Fibroblast of upper back skin (primary cell): ENCODE measurements at places on chromosomes 7 and 10.

DNA sequence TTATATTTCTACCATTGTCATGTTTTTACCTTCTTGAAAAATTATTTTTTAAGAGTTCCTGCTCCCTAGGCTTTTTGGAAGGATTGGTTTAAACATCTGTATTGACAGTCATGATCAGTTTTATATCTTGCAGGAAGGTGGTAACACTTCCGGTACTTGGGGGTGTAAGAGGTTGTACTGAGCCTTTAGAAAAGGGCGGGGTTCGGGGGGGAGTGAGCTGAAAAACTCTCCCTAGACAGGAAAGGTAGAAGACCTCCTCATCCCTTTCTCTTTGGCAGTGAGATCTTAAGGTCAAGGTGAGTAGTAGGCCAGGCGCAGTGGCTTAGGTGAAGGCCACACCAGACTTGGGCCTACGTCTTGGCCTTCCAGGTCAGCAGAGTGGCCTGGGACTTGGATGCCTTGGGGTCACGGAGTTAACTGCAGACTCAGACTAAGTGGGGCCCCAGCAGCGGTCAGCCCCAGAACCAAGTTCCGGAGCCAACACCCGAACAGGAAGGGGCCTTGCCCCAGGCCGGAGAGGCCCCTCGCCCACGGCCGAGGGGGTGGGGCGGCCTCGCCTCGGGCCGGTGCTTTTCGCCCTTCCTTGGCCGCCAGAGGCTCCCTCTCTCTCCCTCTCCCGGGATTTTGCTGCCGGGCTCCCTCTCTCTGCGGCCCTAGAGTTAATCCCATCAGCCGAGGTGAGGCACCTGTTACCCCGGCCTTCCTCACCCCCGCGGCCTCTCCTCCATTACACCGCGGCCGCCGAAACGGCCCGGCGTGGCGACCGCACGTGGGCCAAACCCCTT is at the start of gene PPP1R9A:
TSS of gene PPP1R9A (plus strand) at position 569 of the 785 bp plus-strand sequence. CDS start 2,520 bp downstream, outside the sequence.
- no peak for DNase-seq

DNA sequence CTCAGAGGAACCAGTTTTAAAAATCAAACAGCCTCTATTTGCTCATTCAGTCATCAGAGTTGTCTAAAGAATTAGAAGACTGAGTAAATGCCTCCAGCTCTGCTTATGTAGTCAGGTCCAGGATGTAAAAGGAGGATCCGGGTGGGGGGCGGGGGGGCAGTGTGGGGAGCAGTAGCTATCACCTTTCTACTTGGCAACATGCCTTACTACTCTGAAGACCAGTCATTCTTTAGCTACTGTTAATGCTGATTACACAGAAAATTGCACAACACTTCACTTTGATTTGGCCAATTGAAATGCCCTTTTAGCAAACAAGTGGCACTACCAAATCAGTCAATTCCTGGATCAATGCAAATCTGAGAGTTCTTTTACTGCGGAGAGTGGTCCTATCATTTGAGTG is 164.2 kb downstream of the NXPH1 start:
- no peak for DNase-seq

DNA sequence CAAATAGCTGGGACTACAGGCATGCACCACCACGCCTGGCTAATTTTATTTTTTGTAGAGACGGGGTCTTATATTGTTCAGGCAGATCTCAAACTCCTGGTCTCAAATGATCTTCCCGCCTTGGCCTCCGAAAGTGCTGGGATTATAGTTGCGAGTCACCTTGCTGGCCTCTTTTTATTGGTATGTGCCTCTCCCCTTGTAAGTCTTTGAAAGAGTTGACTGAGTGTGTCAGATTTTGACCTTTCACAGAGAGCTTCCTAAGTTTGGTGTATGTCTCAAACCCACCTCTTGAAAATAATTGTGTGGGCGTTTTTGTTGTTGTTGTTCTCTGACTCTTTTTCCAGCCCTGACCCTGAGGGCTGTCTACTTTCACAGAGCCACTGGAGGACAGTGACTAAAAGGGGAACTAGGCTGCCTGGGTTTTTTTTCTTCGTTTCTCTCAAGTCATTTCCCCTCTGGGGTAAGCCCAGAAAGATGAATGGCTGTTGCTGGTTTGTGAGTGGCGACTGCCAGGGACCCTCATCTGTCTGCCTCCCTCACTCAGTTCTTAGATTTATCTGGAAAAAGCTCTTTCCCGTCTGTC is 262.8 kb downstream of the ZEB1 start:
- DNase-seq: no peak

- DNase-seq: peak; percentile 86
Observed at GRCh38 chr10:48792687-48793096, 108.0 kb downstream of the WDFY4 start.

GRCh38 chr10:35316218-35316967 is 19.9 kb upstream of the CCNY start:
- no peak for DNase-seq

DNA sequence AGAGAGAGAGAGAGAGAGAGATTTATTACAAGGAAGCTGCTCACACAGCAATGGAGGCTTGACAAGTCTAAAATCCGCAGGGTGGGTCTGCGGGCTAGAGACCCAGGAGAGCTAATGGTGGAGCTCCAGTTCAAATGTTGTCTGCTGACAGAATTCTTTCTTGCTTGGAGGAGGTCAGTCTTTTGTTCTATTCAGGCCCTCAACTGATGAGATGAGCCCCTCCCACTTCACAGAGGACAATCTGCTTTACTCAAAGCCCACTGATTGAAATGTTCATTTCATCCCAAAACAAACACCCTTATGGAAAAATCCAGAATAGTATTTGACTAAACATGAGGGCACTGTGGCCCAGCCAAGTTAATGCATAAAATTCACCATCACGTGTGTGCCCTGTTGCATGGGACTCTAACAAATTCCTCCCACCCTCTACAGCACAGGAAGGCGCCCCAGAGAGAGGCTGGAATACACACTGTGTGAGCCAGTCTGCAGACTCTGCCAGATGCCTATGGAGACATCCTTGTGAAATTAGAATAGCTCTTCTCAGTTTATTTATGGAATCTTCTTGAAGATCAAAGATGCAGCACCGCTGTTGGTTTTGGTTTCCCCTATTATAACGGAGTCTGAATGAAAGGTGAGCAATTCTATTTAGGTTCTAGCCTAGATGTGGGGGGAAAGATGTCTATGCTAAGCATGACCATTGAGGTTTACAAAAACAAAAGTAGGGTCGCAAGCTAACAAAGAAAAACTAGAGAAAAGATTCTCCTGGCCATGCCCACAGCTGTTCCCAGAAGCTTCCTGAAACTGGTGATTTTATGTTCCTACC is 123.0 kb upstream of the SFMBT2 start:
- DNase-seq: no peak

DNA sequence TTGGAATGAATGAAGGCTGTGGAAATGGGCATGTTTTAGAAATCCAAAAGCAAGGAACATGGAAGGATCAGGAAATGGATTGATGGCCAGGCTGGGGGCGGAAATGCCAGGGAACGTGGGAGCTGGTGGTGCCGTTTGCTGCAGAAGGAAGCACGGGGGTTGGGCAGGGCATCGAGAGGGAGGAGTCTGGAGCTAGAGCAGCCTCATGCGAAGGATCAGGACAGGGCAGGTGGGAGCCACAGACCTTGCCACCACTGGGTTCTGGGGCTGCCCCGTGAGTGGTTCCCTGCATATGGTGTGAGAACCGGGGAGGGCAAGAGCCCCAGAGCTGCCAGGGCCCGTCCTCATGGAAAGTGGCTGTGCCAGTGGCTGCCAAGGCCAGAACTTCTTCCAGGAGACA is 193.8 kb upstream of the ZNF32 start:
- DNase-seq: no peak

- no peak for DNase-seq
Observed at GRCh38 chr7:148390381-148390780, 200.2 kb upstream of the C7orf33 start.

DNA sequence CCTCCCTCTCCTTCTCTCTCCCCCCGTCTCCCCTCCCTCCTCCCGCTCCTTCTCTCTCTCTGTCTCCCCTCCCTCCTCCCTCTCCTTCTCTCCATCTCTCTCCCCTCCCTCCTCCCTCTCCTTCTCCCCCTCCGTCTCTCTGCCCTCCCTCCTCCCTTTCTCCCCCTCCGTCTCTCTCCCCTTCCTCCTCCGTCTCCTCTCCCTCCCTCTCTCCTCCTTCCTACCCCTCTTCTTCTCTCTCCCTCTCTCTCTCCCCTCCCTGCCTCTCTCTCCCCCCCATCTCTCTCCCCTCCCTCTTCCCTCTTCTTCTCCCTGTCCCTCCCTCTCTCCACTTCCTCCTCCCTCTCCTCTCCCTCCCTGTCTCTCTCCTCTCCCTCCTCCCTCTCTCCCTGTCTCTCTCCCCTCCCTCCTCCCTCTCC is 32.2 kb downstream of the AP5Z1 start:
- DNase-seq: no peak

- no peak for DNase-seq
Observed at GRCh38 chr7:157520249-157520648, 183.4 kb downstream of the DNAJB6 start.

- DNase-seq: no peak
Observed at GRCh38 chr7:2197436-2198155, 35.1 kb downstream of the MAD1L1 start.

DNA sequence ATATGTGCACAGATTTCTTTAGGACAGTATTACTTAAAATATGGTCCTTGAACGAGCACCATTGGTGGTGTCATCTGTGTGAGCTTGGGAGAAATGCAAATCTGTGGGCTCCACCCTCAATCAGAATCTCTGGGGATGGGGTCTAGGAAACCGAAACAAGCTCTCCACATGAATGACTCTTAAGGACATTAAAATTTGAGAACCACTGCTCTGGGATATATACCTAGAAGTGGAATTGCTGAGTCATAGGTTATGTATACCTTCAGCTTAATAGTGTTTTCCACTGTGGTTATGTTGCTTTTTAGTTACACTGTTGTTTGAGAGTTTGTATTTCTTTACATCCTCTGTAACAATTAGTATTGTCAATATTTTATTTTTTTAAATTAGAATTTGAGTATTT is 24.0 kb downstream of the ZNRF2 start:
- no peak for DNase-seq

- no peak for DNase-seq
Observed at GRCh38 chr10:77223526-77224460, 413.8 kb downstream of the KCNMA1 start.

DNA sequence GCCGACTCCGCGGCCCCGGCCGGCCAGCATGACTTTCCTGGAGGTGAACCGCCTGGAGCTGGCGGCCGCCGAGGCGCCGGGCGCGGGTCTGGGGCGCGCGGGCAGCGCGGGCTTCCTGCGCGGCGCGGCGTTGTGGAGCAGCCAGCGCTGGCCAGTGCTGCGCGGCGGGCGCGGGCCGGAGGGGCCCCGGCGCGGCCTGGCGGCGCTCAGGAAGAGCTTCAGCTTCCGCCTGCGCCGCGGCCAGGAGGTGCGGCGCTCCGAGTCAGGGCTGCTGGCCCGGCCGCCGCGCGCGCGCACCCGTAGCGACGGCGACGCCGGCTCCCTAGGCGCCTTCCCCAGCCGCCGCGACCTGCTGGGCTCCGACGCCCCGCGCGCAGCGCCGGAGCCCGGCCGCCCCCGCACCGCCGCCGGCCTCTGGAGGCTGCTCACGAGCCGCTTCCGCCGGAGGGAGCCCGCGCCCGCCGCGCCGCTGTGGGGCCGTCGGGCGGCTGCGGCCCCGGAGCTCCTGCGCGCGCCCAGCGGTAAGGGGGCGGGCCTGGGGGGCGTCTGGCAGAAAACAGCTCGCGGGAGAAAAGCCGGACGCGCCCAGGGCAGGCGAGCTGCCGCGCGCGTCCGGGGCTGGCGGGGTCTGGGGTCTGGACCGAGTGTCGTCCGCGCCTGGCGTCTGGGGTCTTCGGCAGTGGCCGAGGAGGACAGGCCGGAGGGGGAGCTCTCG is 29.0 kb downstream of the AGAP3 start:
- DNase-seq: no peak

- DNase-seq: peak; percentile 8
Observed at GRCh38 chr7:40135317-40135610, 459 bp downstream of the SUGCT start.

GRCh38 chr10:8242295-8242872 is 187.9 kb downstream of the GATA3 start:
- DNase-seq: no peak

GRCh38 chr7:116633131-116633988 is 38.6 kb upstream of the MET start:
- DNase-seq: no peak

GRCh38 chr7:27166531-27167505 is 1.5 kb upstream of the HOXA9 start:
- DNase-seq: peak; percentile 49

DNA sequence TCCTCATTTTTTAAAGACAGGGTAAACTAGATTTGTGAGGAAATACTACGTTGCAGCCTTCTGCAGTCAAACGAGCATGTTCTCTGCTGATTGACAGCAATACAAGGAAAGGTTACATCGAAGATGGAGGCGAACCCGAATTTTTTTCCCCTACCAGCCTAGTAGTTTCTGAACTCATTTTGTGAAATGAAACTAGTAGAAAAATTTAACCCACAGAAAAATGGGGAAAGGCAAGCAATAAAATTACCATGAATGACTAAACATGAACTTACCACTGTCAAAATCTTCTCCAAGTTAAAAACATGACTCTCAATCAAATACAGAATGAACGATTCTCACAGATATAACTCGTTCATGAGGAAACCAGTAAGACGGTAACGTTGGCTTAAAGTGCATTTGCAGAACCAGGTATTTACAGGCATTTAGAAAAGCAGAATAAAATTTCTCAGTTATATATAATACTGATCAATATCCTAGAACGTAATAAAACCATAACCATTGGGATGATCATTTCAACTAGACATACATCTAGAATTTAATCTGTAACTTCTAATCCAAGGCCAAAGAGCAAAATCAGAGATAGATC is 73.9 kb downstream of the CELF2 start:
- no peak for DNase-seq

- DNase-seq: no peak
Observed at GRCh38 chr7:83562960-83563359, 86.0 kb downstream of the SEMA3E start.

GRCh38 chr10:6431861-6432260 is 148.2 kb downstream of the PRKCQ start:
- DNase-seq: no peak

DNA sequence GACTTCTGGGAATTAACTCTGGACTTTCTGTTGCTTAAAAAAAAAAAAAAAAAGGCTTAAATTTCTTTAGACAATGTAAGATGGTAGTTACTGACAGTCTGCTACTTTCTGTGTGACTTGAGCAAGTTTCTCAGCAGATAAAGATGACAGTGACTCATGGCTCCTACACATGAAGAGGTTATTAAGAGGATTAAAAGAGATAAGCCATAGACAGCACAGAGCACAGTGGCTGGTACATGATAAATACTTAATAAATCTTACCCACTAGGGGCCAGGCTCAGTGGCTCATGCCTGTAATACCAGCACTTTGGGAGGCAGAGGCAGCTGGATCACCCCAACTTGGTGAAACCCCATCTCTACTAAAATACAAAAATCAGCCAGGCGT is 174.8 kb downstream of the JAZF1 start:
- no peak for DNase-seq

DNA sequence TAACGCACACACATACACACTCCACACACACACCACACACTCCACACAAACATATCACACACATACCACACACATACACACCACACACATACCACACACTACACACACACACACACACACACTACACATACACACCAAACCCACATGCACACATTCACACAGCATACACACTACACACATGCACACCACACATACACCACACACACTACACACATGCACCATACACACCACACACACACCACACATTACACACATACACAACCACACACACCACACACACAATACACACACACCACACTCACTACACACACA is 66.3 kb downstream of the MKI67 start:
- no peak for DNase-seq

- no peak for DNase-seq
Observed at GRCh38 chr7:71457846-71458590, 326.1 kb downstream of the GALNT17 start.
